Pulmonary artery endothelial cell (primary cell): ENCODE measurements at places on chromosomes 1 and 21.

DNA sequence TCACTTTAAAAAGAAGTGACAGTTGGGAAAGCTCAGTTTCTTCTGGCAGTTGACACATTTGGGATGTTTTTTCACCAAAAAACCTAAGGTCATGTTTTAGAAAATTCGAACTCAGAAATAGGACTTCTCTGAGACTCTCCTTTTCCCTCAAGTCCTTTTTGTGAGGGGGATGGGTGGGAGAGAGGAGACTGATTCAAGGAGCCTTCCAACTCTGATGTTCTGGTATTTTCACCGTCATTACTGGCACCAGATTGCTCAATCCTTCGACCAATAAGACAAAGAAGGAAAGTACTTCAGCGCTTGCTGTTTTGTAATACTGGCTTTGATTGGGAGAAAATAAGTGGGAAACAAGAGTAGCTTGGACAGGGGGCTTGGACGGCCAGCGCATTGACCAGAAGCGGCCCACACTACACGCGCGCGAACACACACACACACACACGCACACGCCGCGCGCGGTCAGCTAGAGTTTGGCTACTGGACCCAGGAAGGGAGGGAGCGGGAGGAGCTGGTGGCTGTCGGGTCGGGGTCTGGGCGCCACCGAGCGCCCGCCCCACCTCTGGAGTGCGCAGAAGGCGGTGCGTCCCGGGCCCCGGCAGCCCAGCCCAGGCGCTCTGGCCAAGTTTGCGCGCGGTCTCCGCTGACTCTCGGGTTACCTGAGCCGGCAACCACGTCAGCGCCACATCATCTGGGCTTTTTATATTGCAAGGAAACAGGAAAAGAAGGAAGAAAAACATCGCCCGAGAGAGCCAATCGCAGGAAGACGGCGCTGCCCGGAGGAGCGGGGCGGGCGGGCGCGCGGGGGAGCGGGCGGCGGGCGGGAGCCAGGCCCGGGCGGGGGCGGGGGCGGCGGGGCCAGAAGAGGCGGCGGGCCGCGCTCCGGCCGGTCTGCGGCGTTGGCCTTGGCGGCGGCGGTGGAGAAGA, at the start of gene KCNK1:
TSS of gene KCNK1 (plus strand) at position 855 of the 921 bp plus-strand sequence. CDS start at position 921, 66 bp downstream.
- DNase-seq = no peak

DNA sequence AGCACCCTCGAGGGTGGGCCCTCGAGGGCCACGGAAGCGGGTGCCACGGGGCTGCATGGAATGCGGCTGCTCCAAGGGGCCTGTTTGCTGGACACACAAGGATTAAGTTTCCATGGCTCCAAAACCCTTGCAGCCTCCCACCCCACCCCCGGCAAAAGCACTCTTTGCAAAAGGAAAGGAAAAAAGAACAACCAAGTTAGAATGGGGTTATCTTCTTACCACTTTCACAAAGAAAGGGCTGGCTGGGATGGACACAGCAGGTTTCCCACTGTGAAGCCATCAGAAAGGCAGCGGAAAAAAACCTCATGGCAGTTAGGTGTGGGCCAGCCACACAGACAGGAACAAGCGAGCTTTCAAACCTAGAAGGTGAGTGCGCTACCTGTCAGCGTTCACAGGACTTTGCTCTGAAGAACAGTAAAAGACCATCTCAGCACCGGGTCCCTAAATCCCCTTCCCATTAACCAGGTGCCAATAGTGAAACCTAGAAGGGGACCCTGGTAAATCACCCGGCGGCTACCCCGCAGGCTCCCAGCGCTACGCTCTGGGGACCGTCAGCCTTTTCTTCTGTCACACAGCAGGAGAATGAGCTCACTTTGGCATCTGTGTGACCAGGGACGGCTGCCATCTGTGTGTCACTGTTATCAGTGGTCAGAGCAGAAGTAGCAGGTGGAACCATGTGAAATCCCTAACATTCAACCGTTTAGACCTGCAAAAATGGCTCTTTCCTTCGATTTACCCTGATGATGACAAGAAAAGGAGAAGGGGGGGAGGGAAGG, 93.0 kb downstream of the SIM2 start:
- DNase-seq = no peak

GRCh38 chr21:37367703-37368540, 1.3 kb downstream of the DYRK1A start:
- DNase-seq = no peak

DNA sequence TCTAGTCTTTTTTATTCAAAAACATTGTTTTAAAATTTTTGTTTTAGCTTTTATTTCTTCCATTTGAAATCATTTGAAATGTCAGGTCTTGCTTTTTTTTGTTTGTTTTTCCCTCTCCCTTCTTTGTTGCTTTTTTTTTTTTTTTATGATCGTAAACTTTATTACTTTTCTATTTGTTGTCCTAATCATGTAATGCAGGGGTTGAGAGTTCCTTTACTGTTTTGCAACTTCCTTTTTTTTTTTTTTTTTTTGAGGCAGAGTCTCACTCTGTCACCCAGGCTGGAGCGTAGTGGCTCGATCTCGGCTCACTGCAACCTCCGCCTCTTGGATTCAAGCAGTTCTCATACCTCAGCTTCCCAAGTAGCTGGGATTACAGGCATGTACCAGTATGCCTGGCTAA, 24.8 kb downstream of the IVNS1ABP start:
- DNase-seq = no peak

- DNase-seq = no peak
Measured at GRCh38 chr1:230261928-230262650, 164.0 kb downstream of the PGBD5 start.

- peak; percentile 26 for DNase-seq
Measured at GRCh38 chr1:223617323-223618070, 48.0 kb downstream of the CAPN8 start.

GRCh38 chr1:28803051-28803450, 8.9 kb upstream of the OPRD1 start:
- DNase-seq = no peak

DNA sequence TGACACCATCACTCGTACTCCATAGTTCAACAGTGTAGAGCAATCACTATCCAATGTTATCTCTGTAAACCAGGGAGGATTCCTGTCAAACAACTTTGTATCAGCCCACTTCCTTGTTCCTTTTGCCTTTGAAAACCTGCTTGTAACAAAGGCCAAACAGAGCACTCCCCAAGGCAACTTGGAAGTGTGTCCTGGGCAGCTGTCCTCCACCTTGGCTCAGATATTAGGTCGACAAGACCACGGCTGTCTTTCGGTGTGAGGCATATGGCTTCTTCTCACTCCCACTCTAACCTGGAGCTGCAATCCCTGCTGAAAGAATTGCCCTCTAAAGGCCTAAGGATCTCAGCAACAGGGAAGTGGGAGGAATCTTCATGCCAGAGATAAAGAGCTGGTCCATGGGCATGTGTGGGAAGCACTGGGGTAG, 66.7 kb downstream of the ITPKB start:
- DNase-seq = no peak

- no peak for DNase-seq
Measured at GRCh38 chr1:174232761-174233160, 73.4 kb downstream of the RABGAP1L start.

GRCh38 chr1:232440325-232441035, 189.5 kb downstream of the SIPA1L2 start:
- DNase-seq = no peak

DNA sequence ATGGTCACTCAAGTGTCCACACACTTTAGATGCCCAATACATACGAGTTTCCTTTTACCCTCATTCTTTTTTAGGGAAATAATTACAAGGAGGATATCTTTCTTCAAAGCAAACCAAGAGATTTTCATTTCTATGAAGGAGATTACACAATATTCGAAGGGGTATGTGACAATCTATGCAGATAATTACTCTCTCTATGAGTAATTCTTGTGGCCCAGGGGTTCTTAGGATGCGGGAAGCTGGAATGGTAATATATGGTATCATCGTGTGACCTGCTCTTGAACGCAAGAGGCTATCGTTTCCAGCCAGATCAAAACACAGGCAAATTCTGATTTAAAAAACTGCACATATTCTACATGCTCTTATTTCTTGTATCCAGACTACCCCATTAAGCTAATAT, 14.6 kb downstream of the DSCAM start:
- DNase-seq = no peak

GRCh38 chr1:206578068-206578977, 33.9 kb downstream of the EIF2D start:
- no peak for DNase-seq
